Epithelial cell of proximal tubule (primary cell): ENCODE measurements at places on chromosomes 6 and 20. TPM values are rescaled to one million over a fixed set of nuclear protein-coding genes. Genes with fewer than 3 reads are reported as not detected.

- no peak for DNase-seq
These were observed 440.6 kb upstream of the SLC35B3 start for GRCh38 chr6:8875986-8876385.

The ADGB gene
- not detected in 2 replicates for total RNA-seq

DNA sequence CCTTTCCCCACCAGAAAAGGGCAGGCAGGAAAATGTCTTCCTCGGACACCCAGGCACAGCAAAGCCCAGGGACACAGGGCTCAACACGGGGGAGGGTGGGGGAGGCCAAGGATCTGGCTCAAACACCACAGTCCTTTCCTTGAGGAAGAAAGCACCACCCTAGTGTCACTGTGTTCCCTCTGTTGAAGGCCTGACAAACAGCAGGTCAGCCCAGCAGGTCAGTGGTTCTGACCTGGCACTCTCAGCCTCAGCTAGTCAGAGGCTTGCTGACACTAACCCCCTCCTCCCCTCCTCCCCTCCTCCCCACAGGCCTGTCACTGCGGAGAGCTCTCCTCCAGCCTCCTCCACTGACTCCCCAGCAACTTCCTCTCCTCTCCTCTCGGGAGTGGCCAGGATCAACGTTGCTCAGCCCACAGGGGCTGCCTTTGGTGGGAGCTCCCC, 239.6 kb downstream of the LRFN2 start:
- no peak for DNase-seq

GRCh38 chr20:43408848-43409576, 48.7 kb upstream of the SRSF6 start:
- DNase-seq = peak; percentile 3

The PPP1R14C gene
- total RNA-seq = 26.3 and 27.0 TPM in 2 replicates

DNA sequence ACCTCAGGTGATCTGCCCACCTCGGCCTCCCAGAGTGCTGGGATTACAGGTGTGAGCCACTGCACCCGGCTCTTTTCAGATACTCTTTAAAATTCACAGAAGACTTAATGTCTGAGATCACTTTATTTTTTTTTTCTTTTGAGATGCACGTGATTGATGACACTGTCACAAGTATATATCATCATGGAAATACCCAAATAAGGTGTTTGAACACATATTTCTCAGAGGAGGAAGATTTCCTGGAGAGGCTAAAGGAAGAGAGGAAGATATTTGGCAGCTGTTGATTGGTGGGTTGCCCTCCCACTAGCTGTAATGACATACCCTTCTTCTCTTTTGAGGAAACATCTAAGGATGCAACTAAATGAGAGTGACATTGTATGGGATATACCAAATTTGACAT, 225.9 kb upstream of the CITED2 start:
- no peak for DNase-seq

The PDE7B gene
- total RNA-seq = 1.2 and 2.4 TPM in 2 replicates

DNA sequence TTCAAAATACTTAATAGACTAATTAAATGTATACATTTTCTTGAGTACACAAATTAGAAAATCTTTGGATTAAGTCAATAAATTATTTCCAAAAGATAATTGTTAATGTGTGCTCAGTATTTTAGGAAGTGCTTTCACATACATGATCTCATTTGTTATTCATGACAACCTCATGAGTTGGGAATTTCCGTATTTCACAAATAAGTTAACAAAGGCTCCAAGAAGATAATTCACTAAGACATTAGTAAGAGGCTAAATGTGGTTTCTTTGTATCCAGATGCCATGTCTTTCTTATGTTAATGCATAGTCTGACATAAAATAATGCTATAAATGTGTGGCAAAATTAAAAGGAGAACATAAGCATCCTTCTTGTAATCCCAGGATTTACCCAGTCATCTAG, 79.5 kb upstream of the TCF21 start:
- DNase-seq = no peak

- peak; percentile 20 for DNase-seq
These were observed 20.3 kb downstream of the PGK2 start for GRCh38 chr6:49766762-49767161.

The NNAT gene
- total RNA-seq = 41.0 and 65.2 TPM in 2 replicates

The ZNF76 gene
- total RNA-seq = 11.5 and 15.9 TPM in 2 replicates

GRCh38 chr6:626236-626635, 30.7 kb downstream of the HUS1B start:
- no peak for DNase-seq

DNA sequence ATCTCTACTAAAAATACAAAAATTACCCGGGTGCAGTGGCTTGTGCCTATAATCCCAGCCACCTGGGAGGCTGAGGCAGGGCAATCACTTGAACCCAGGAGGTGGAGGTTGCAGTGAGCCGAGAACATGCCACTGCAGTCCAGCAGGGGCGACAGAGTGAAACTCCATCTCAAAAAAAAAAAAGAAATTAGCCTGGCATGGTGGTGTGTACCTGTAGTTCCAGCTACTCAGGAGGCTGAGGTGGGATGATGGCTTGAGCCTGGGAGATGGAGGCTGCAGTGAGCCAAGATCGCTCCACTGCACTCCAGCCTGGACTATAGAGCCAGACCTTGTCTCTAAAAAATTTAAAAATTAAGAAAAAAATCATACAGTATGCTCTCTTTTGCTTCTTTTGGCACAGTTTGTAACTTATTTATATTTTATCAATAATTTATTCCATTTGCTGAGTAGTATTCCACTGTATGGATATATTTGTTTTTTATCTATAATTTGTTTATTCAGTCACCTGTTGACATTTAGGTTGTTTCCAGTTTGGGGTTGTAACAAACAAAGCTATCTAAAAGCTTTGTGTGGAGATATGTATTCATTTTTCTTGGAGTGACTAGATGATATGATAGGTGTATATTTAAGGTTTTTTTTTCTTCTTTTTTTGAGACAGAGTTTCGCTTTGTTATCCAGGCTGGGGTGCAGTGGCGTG, 8.0 kb upstream of the MYBL2 start:
- DNase-seq = no peak

GRCh38 chr6:56242346-56242745, 5.0 kb downstream of the COL21A1 start:
- DNase-seq = no peak

- DNase-seq = no peak
These were observed 14.9 kb upstream of the HDDC2 start for GRCh38 chr6:125316621-125317020.

GRCh38 chr6:20061952-20062351, 150.3 kb downstream of the MBOAT1 start:
- DNase-seq = no peak

GRCh38 chr20:24452498-24453127, 16.8 kb upstream of the SYNDIG1 start:
- no peak for DNase-seq

GRCh38 chr20:37484331-37484730, 36.7 kb upstream of the NNAT start:
- no peak for DNase-seq

The HTR1E gene
- not detected in 2 replicates for total RNA-seq

GRCh38 chr20:20786428-20786827, 74.0 kb upstream of the RALGAPA2 start:
- no peak for DNase-seq

The COL19A1 gene
- under 0.01 TPM in 1 of 2 replicates, not detected in the other for total RNA-seq

- no peak for DNase-seq
These were observed 50.8 kb upstream of the FAM83D start for GRCh38 chr20:38875175-38875993.
